ENCODE measurements at places on chromosomes 7 and 10. TPM values are rescaled to one million over a fixed set of nuclear protein-coding genes. Genes with fewer than 3 reads are reported as not detected.

DNAH11 gene
- total RNA-seq, result 0.03 TPM

- no peak for DNase-seq
Measured at GRCh38 chr7:91212582-91212981, 51.7 kb upstream of the FZD1 start.

GRCh38 chr10:44036425-44036824 is 348.5 kb downstream of the CXCL12 start:
- DNase-seq, result no peak

DNA sequence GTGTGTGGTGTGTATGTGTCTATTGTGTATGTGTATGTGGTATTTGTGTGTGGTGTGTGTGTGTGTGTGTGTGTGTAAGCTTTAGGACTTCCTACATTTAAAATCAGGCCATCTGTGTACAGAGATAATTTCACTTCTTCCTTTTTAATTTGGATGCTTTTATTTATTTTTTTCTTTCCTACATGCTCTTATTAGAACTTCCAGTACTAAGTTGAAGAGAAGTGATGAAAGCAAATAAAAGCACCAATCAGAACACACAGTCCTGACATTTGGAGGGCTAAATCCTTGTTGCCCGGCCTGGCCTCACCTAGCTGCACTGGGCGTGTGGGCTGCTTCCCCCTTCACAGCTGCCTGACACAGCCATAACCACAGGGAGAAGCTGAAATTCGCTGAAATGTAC is 3.8 kb upstream of the MRC1 start:
- no peak for DNase-seq

DNA sequence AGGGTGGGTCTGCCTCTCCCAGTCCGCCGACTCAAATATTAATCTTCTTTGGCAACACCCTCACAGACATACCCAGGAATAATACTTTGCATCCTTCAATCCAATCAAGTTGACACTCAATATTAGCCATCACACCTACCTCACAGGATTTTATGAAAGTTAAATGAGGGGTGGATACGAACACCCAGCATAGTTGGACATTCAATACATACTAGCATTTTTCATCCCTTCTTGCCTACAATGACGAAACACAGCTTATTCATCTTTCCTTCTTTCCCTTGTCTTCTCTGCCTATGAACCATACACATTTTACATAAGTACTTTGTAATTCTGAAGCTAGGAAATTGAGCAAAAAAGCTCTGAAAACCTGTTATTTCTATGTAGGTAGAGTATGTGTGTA is 48.5 kb downstream of the EMX2 start:
- DNase-seq, result no peak

GRCh38 chr10:30944005-30944404 is 87.7 kb downstream of the ZNF438 start:
- no peak for DNase-seq

- DNase-seq, result no peak
Measured at GRCh38 chr7:43148161-43148731, 35.8 kb downstream of the HECW1 start.

SVOPL gene
- total RNA-seq, result not detected

DNA sequence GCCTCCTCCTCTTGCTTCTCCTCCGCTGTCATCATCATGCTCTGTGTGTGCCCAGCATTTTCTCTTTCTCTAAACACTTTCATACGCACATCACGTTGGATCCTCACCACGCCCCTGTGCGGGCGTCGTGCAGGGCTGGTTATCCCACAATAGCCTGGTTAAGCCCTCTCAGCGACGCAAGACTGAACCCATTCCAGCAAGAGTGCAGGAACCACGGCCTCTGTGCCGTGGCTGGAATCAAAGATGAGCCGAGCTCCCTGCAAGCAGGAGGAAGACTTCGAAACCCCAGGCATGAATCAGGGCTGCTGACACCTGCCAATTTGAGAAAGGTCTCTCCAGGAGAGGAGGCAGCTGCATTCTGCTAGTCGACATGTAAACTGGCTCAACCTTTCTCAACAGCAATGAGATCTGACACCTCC is 74.8 kb upstream of the FOXK1 start:
- no peak for DNase-seq

GRCh38 chr7:30082686-30083085 is 52.1 kb upstream of the MTURN start:
- DNase-seq, result no peak
